ENCODE measurements at places on chromosomes 16 and 17.

GRCh38 chr17:28555022-28555421 lies 2.6 kb upstream of the UNC119 start:
- DNase-seq, result no peak

DNA sequence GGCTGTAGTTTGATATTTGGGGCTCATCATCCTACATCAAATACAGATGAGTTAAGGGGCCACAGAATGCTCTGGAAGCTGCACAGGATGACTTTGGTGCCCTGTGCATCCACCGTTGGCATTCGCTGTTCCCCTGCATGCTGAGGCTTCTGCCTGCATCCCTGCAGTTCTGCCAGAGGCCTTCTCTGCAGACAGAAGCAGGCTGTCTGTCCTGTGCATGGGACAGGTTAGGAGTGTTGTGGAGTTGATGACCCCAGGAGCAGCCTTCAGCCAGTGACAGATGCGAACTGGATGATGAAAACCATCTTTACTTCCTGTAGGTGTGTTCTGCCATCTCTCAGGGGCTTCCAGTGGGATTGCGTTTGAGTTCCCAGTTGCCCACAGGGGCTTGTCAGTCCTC lies 13.6 kb upstream of the TNS4 start:
- DNase-seq, result no peak

- DNase-seq, result no peak
These were observed 9.1 kb downstream of the SLC4A1 start for GRCh38 chr17:44258811-44259351.

DNA sequence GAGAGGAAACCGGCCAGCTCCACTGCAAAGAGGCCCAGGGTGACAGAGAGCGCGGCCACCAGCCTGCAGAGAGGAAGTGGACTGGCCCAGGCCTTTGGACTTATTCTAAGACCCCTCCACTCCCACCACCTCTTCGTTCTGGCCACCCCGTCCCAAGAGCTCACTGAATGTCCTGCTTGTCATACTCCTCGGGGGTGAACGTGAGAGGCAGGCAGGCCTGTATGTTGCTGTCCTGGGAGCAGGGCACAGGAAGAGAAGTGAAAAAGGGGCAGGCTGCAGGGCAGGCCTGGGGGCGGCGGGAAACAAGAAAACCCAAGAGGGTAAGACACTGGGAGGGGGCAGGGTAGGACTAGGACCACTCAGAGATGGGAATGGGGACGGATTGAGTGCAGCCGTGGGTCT lies 384 bp downstream of the TMEM107 start:
- DNase-seq, result no peak

DNA sequence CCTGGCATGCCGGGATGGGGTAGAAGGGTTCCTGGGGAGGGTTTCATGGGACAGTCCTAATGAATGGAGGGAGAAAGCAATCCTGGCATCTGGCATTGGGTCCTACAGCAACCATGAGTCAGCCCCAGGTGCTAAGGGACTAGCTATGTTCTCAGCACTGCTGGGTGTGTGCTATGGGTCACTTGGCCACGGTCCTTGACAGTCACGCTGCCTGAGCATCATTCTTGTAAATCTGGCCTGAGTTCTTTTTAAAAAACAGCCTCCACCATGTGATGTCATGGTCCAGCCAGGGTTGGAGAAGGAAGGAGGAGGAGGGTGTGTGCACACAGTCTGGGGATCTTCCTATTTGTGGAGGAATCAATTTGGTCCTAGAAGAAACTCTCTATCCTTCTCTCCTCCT lies 6.2 kb upstream of the RAMP2 start:
- no peak for DNase-seq

GRCh38 chr16:67993207-67994039 lies 5.9 kb downstream of the DPEP2 start:
- peak; percentile 69 for DNase-seq

DNA sequence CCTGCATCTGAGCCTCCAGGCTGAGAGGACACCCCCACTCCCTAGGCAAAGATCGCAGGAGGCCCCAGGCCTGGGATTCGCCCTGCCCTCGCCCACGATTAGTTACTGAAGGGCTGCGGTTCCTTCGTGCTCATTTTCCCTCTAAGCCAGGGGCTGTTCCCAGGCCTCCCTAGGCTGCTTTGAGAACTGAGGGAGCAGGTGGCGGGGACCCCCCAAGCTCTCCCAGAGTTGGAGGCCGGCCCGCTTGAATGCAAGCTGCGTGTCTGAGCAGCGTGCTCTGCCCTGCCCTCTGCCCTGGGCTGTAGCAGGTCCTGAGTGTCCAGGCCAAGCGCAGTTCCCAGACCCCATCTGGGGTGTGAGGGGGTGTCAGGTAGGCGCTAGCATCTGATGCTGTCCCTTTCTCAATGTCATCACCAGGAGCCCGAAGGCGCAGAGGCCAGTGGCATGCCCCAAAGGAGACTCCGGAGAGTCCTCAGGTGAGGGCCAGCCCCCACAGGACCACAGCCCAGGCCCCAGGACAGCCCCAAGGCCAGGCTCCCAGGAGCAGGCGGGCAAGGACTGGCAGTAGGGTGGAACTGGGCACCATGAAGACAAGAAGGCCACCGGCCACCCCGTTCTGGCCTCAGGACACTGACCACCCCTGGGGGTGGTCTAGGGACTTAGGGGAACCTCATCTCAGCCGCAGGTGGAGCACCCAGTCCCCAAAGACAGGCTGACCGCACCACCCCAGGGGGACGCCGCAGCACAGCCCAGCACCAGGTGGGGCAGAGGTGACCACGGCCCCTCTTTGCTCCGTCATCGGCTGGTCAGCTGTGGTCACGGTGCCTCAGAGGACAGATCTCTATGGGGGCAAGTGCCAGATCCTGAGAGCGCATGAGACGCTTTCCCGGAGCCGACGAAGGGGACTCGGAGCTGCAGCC lies 14.6 kb downstream of the ENDOV start:
- no peak for DNase-seq

DNA sequence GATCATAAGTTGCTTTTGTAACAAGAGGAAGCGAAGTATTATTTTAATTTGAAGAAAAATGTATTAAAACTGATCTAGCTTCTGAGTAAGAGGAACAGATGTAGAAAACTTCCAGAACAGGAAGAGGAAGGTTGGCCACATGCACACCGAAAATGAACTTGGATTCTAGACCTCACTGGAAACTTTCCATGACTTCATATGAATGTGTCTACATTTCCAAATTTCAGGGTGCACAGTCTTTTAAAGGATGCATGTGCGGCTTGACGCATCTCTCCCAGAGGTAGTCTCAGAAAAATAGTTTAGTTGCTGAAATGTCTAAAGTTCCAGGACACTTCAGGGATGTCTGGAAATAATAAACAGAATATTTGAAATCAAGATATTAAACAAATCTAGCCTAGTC lies 275.1 kb upstream of the MYOCD start:
- DNase-seq, result no peak

DNA sequence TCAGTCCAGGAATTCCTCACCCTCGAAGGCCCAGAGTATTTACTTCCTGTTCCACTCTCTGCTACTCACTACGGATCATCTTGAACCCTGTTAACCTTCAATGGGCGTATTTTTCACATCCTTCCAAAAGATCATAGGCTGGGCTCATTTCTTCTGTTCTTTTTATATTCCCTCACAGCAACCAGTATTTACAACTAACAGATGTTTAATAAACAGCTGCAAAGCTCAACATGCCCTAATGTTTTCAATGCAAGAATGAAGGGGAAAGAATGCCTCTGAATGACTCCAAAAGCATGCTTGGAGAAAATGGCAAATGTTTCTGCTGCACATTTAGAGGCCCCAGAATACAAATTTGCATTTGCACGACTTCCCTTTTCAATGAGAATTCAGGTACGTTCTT lies 174.9 kb downstream of the ZFHX3 start:
- no peak for DNase-seq

GRCh38 chr16:66976746-66977145 lies 11.6 kb upstream of the CES4A start:
- DNase-seq, result no peak

Measured in NCI-H460 (cell line).